Left lung (tissue), 14 donors: ENCODE measurements at places on chromosomes 4 and X. TPM values are rescaled to one million over a fixed set of nuclear protein-coding genes. Genes with fewer than 3 reads are reported as not detected.

Gene SOD3
- 236 TPM for total RNA-seq

GRCh38 chr4:170128219-170128804 is 38.6 kb upstream of the AADAT start:
- H3K27me3 ChIP-seq = no peaks in the 10 kb centered on the region
- no peaks in the 10 kb centered on the region for H3K4me1 ChIP-seq
- DNase-seq = no peak
- H3K36me3 ChIP-seq = no peaks in the 10 kb centered on the region

DNA sequence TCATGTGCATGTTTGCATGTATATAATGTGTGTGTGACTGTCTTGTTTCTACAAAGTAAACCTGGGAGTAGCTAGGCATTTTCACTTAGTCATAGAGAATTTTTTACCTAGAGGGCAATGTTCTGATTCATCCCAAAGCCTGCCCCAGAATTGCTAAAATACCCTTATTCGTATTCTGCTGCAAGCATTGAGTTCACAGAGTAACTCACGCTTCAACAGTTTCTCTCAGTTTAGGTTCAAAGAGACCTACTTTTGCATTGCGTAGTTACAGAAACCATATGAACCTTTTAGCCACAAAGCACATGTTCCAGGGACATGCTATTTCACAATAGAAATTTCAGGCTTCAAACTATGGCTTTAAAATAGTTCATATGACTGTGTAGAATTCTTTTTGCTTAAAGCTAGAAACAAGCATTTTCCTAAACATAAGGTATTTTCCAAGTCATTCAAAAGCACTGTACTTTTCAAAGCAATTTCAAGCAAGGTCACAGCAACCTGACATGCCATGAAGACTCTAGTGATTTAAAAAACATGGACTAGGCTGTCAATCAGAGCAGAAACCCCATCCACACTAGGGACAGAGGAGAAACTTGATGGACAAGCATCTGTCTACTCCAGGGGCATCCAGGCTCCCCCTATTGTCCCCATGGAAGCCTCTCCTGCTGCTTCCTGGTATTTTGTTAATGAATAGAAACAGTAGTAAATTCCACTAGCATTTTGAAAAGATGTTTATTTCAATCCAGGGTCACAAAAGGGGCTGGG is 81.5 kb upstream of the MAPK10 start:
- no peaks in the 10 kb centered on the region for H3K27me3 ChIP-seq
- H3K27ac ChIP-seq = no peak overlapping the region
- no peaks in the 10 kb centered on the region for H3K4me1 ChIP-seq
- no peak for DNase-seq

DNA sequence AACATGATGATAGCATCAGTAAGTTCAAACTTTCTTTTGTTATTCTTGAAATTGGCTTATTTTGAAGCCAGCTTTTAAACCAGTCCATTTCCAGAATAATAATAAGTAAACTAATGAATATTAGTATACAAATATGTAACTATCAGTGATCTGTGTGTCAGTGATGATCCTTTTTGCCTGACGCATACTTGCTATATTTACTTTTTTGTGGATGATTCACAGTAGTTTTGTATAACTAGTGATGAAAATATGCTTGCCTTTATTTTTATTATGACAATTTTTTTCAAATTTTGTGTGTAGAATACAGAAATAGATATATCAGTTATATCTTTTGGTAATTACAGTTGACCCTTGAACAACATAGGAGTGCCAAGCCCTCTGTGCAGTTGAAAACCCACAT is 49.5 kb downstream of the USP53 start:
- no peaks in the 10 kb centered on the region for H3K27me3 ChIP-seq
- no peak overlapping the region for H3K4me3 ChIP-seq
- H3K36me3 ChIP-seq = no peaks in the 10 kb centered on the region
- no peaks in the 10 kb centered on the region for H3K4me1 ChIP-seq
- no peak for DNase-seq

GRCh38 chr4:94758700-94759399 is 1.1 kb downstream of the BMPR1B start:
- peak overlapping the region; percentile 19 for H3K4me3 ChIP-seq
- DNase-seq = no peak
- H3K4me1 ChIP-seq = peaks cover 10% of the 10 kb centered on the region
